NCI-H2029 (cell line): ENCODE measurements at places on chromosomes 7 and 10.

DNA sequence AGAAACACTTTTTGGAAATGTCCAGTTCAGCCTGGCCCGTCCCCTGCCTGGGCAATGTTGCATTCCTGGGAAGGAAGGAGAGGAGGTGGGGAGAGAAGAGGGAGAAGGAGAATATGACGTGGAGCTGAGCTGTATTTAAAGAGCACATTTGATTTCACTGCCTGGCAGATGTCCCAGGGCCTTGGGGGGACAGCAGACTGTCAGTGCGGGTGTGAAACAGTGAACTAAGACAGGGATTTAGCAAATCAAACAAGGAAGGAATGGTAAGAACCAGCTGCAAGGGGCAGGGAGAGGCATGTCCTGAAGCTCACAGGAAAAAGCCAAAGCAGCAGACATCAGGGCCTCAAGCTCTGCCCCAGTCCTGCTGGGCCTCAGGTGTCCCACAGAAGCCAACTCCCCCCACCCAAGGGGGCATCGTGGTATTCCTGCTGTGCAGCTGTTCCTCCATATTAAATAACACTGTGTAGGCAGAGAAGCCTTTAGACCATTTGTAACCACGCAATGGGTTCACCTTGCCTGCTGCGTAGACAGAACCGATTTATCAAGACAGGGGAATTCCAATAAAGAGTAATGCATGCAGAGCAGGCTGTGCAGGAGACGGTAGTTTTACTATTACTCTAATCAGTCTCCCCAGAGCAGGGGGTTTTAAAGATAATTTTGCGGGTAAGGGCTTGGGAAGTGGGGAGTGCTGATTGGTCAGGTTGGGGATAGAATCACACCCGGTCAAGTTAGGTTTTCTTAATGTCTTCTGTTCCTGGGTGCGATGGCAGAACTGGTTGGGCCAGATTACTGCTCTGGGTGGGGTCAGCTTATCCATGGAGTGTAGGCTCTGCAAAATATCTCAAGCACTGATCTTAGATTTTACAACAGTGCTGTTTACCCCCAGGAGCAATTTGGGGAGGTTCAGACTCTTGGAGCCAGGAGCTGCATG lies 18.3 kb downstream of the LEP start:
- no peak for DNase-seq

- DNase-seq, result no peak
Observed at GRCh38 chr10:89458784-89459183, 44.4 kb downstream of the IFIT5 start.

- DNase-seq, result no peak
Observed at GRCh38 chr7:42611961-42612360, 299.9 kb downstream of the C7orf25 start.

DNA sequence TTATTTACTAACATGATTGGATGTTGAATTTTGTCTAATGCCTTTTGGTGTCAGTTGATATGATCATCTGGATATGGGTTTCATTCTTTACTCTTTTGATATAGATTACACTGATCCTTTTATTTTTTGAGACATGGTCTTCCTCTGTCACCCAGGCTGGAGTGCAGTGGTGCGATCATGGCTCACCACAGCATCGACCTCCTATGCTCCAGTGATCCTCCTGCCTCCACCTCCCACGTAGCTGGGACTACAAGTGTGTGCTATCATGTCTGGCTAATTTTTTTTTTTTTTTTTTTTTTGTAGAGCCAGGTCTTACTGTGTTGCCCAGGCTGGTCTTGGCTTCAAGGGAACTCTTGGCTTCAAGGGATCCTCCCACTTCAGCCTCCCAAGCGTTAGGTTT lies 27.1 kb downstream of the BMS1 start:
- no peak for DNase-seq

DNA sequence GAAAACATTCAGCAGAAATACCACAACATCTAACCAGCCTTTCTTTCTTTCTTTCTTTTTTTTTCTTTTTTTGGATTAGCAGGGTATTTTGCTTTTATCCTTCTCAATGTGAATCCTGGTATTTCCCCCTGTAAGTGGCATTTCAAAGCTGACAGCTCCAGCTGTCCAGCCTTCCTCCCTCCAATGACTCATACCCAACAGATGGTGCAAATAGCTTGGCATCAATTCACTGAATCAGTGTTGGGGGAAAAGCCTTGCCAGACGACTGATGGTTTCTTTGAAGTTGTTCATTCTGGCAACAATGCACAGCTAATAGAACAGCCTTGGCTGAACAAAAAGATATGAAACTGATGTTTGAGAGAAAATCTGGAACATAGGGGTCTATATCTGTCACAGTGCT lies 316.8 kb upstream of the STEAP1 start:
- no peak for DNase-seq

- no peak for DNase-seq
Observed at GRCh38 chr7:50190776-50191175, 97.7 kb upstream of the ZPBP start.

DNA sequence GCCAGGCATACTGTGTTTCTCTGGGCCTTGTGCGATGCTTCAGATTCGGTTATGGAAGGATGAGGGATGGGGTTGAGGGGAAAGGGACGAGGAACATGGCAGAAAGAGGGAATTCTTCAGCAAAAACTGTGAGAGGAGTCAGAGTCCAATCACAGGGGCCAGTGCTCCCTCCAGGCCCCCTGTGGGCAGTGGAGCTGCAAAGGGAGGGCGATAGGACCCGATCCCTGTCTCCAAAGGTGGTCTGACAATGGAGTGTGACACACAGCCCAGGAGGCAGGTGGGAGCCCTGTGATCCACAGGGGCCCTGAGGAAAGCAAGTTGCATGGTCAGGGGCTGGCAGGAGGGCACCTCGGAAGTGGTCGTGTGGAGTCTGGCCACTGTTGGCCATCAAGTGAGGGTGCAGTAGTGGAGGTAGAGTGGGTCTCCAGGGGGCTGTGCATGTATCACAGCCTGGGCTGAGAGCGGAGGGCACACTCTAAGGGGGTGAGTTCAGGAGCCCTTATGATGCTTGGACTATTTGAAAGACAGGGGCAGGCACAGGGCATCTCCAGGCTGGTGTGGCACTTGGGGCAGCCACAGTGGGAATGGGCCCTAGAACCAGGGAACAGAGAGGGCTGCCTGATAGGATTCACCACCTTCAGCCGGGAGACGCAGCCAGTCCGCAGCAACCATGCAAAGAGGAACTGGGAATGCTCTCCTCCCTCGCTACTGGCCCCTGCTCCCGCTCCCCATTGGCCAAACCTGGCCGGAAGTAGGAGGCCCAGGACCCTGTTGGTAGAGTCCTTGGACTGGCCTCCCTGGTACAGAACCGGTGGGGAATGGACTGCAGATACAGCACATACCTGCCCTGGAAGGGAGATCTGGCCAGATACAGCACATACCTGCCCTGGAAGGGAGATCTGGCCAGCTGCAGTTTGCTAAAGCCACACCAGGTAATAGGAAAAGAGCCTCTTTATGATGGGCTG lies 115.9 kb downstream of the ADCY1 start:
- DNase-seq, result no peak

- DNase-seq, result no peak
Observed at GRCh38 chr7:70571403-70571934, 560.5 kb upstream of the GALNT17 start.

GRCh38 chr10:117264782-117265181 lies 23.9 kb downstream of the SLC18A2 start:
- no peak for DNase-seq

- DNase-seq, result no peak
Observed at GRCh38 chr7:6640246-6640721, 3.2 kb downstream of the ZNF316 start.

GRCh38 chr7:126450269-126450671 lies 802.5 kb downstream of the GRM8 start:
- DNase-seq, result no peak

- no peak for DNase-seq
Observed at GRCh38 chr7:134996097-134996550, 9.8 kb downstream of the AGBL3 start.

- no peak for DNase-seq
Observed at GRCh38 chr10:66521506-66521905, 404.3 kb upstream of the LRRTM3 start.

DNA sequence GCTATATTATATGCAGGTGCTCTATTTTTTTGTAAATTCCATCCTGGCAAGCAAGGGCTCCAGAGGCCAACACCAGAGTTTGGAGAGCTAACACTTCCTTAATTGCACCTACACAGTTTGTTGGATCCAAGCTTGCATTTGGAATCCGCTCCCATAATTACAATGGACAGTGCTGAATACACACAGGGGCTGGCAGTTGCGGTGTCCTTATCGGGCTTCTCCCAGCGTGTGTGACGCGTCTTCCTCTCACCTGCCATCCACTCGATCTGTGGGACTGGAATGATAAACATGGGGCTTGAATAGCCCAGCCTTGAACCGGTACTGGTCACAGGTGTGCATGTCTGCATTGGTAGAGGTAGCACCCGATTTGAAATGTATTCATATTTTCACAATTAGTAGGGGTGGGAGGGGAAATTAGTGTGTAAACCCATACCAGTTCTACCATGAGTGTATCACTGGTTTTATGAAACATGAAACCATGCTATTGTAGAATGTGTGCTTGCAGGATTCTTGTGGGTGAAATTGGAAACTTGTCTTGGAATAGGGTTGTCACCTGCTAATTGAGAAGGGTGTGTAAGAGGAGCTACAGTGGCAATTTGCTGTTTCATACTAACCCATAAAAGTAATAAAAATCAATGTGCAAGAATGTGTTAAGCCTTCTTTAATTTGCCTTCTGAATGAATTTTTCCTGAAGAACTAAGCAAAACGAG lies 316.5 kb downstream of the WDR11 start:
- peak; percentile 82 for DNase-seq

GRCh38 chr7:74412603-74413002 lies 41.1 kb upstream of the GTF2IRD1 start:
- DNase-seq, result no peak

DNA sequence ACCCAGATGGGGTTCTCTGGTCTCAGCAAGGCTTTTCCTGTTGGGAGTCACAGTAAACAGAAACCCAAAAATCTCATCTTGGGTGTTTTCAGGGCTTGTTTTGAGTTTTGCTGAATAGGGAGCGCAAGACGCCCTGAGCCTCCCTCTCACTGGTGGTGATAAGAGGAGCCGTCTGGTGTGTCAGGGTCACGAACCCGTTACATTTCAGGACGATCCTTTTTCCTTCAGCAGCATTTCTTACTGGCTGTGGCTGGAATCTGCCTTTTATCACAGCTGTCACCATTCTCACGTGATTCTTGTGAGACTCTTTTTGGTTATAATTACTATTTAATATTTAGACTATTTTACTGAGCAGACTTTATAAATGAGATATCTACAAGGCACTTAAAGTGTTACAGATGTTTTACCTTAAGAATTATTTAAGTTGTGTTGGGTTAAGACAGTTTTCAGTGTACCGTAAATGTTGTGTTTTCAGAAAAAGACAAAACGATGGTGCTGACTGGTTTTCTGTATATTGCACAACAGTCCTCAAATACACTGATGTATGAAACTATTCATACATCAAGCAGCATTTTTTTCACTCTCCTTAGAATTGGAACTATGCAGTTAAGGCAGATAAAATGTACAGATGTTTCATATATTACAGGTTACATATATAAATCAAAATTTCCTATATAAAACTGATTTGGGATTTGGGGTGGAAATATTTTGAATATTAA lies 2.2 kb upstream of the GET4 start:
- DNase-seq, result no peak

DNA sequence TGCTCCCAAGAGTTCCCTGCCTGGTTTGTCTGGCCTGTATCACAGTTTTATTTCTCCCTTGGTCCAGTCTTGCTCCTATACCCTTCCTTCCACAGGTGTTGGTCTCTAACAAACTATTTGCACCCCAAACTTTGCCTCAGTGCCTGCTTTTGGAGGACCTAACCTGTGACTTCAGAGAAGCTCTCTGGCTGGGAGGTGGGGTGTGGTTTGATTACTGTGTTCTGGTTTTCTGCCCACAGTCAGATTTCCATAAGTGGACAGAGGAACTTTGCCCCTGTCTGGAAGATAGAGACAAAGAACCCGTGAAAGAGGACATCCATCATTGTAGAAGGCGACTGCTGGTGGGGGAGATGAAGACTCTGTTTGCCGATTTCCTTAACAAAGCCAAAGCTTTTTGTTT lies 55.8 kb upstream of the TRIL start:
- DNase-seq, result no peak

- no peak for DNase-seq
Observed at GRCh38 chr10:86078639-86079035, 288.0 kb downstream of the GRID1 start.

DNA sequence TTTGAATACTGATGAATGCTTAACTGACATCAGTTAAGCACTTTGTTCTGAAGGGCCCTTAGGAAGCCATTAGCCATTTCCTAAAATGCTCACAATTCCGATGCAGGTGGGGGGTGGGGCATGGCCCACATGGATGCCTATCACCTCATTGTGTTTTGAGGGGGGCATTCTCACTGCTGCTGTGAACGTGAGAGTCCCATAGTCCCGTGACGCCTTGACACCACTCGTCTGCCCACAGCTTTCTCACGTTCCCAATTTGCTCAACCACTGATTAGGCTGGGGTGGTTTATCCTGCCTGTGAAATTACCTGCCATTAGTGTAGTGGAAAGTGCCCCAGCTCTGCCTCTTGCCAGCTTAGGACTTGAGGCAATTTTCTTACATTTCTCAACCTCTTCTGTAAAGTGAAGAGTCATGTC lies 31.9 kb downstream of the DUSP5 start:
- DNase-seq, result no peak

DNA sequence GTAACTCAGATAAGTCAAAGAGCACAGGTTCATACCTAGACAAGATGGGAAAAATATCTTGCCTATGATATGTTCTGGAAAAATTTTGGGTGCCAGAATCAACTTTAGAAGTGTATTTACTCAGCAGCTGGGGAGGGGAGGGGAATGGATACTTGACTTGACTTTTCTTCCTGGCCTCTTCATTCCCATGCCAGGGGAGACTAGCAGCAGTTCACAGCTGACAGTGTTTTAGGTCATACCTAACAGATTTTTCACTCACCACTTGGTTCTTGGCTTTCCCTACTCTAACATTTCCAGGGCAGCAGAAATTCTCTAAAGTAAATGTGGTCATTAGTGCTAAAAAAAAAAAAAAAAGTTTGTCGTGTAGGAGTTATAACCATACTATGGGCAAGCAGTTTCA lies 46.3 kb downstream of the TAS2R16 start:
- DNase-seq, result no peak

GRCh38 chr10:29545122-29545521 lies 89.6 kb downstream of the SVIL start:
- DNase-seq, result no peak

- DNase-seq, result no peak
Observed at GRCh38 chr7:3240826-3241430, 60.1 kb upstream of the SDK1 start.

GRCh38 chr10:35415505-35415904 lies 79.2 kb downstream of the CCNY start:
- DNase-seq, result no peak

- DNase-seq, result no peak
Observed at GRCh38 chr7:53473371-53473770, 437.9 kb downstream of the POM121L12 start.

GRCh38 chr7:32158751-32159745 lies 88.8 kb upstream of the PDE1C start:
- no peak for DNase-seq

GRCh38 chr7:91491868-91492267 lies 227.6 kb downstream of the FZD1 start:
- DNase-seq, result no peak
